ENCODE measurements at places on chromosomes 5 and 9. TPM values are rescaled to one million over a fixed set of nuclear protein-coding genes. Genes with fewer than 3 reads are reported as not detected.

- no peak for DNase-seq
These were observed 75.0 kb downstream of the NR2F1 start for GRCh38 chr5:93658044-93658443.

The AHRR gene
- 0.69 TPM for total RNA-seq

DNA sequence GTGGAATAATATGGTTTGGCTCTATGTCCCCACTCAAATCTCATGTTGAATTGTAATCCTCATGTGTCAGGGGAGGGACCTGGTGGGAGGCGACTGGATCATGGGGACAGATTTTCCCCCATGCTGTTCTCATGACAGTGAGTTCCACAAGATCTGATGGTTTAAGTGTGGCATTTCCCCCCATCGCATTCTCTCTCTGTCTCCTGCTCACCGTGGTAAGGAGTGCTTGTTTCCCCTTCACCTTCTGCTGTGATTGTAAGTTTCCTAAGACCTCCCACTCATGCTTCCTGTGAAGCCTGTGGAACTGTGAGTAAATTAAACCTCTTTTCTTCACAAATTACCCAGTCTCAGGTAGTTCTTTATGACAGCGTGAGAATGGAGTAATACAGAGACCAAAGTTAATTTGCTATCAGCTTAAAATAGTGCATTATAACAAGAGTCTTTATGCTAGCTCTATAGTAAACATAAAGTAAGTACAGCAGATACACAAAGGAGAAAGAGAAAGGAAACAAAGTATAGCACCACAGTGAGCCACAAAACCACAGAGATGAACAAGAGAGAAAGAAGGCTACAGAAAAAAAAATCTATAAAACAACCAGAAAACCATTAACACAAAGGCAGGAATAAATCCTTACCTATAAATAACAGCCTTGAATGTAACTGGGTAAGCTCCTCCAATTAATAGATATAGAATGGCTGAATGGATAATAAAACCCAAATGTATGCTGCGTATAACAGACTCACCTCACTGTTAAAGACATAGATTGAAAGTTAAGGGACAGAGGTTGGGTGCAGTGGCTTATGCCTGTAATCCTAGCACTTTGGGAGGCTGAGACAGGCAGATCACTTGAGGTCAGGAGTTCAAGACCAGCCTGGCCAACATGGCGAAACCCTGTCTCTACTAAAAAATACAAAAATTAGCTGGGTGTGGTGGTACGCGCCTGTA lies 39.7 kb downstream of the RAPGEF6 start:
- no peak for DNase-seq

The TEX48 gene
- not detected for total RNA-seq

- DNase-seq: peak; percentile 63
These were observed 24.2 kb downstream of the POU5F2 start for GRCh38 chr5:93717162-93717561.

The SLC4A9 gene
- not detected for total RNA-seq

- DNase-seq: no peak
These were observed 162.8 kb downstream of the KCTD16 start for GRCh38 chr5:144333336-144333920.
